ENCODE measurements at places on chromosomes 16 and 17.

DNA sequence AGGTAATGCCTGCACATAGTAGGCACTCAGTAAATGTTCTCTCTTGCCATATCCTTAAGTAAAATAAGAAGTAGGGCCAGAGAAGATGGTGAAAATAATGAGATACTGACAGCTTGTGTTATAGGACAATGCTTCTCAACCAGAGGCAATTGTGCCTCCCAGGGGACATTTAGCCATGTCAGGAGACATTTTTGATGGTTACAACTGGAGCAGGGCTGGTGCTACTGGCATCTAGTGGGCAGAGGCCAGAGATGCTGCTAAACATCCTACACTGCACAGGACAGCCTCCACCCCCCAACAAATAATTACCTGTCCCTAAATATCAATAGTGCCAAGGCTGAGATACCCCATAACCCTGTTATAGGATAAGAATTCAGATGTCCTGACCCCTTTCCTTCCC lies 1.7 kb downstream of the RAD51D start:
- DNase-seq = peak; percentile 48

GRCh38 chr17:10233161-10233560 lies 34.8 kb upstream of the GAS7 start:
- DNase-seq = no peak

DNA sequence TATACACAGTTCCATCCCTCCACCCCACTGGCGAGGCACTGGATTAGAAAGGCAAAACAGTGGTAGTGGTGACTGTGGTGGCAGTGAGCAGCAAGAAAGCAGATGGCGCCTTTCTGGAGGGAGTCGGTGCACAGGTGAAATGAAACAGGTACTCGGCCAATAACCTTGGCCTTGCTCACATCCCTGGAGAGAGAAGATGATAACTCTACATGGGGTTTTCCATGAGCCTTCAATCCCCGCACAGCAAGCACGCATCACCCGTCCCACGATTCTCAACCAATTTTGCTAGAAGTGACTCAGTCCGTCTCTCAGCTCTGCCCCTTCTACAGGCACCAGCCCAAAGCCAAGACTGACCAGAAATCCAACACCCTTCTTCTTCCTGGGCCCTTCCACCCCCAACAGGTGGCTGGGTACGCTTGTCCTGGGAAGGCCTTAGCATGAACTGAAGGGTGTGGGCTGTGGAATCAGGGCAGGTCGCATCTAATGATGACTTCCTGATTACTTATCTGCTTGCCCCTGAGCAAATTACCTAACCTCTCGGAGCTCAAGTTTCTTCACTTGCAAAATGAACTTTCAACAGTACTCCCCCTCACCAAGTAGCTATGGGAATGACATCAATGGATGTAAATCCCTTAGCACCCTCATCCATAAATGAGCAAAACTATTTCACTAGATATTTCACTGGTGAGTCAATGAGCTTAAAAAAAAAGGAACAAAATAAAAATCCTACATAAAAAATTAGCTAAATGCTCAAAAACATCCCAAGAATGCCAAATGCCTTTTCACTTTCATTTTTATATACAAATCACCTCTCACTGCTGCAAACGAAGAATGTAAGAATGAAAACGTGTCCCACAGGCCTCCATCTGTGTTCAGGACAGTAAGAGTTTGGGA lies 18.0 kb downstream of the XPO6 start:
- DNase-seq = no peak

DNA sequence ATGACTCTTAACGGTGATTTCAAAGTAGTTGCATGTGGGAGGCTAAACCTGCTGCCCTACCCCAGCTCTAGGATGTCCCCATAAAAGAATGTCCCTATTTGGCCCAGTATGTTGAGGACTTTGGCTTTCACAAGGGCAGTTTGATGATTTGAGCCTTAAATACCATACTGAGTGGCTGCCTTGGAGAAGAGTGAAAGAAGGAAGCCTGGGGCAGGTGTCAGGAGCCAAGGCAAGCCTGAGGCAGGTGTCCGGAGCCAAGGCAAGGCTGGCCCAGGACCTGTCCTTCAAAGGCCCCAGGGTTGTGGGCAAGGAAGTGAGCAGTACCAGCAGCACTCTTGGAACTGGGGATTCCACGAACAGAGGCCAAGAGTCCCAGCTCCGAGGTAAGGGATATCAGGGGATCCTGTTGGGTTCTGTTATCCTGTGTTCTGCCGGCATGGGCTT lies 18.6 kb downstream of the ST6GALNAC2 start:
- no peak for DNase-seq

DNA sequence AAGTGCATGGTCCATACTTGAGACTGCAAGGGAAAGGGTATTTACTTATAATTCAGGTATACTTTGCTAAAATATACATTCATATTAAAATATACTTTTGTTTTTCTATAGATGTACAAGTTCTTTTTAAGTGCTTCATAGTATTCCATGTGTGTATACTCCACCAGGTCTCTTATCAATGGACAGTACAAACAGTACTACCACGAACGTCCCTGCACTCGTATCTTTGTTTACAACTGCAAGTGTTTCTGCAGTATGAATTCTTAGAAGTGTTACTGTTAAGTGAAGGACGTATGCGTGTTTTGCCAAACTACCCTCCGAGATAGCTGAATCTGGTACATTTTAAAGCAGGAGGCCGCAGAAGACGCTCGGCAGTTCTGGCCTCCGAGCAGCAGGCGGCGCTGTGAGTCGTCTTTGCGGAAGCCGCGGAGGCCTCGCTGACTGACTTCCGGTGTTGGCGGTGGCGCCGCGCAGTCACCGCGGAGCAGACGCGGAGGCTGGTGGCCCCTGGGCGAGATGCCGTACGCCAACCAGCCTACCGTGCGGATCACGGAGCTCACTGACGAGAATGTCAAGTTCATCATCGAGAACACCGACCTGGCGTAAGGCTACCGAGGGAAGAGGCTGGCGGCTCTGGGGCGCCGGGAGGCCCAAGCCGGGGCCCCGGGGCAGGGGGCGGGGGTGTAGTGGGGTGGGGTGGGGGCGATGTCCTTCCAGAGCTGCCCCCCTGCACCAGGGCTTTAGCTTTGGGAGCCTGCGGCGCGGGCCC lies at the start of gene POLR2C:
Gene POLR2C, plus strand, starts transcription at position 471 of the 769 bp plus-strand sequence. Its CDS starts 46 bp downstream, at position 517.
- DNase-seq = peak; percentile 88

DNA sequence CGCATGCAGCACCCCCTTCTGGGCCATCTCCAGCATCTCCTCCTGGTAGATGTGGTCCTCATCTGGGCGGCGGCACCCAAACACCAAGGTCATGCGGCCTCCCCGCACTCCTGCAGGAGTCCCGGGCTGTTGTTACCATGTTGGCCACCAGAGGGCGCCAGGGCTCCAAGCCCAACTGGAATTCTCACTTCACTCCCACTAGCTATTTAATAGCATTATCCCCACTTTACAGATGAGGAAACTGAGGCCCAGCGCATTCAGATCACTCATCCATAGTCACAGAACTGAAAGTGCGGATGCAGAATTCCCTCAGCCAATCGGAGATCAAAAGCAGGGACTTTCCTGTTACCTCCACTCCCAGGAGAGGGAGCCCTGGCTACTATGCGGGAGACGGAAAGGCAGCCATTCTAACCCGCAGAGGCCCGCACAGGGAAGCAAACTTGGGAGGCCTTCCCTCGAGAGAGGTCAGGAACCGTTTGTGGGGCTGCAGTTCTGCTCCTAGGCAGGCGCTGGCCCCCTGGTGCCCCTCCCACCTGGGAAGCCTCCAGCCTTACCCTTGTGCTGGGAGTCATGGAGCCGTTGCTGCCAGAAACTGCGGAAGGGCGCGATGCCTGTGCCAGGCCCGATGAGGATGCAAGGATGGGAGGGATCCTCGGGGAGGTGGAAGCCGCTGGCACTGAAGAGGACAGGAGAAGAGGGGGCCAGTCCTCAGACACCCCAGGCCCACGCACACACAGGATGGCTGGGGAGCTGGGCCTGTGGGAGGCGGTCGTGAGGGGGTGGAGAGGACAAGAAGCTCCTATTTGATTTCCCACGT lies 40.1 kb downstream of the NOS2 start:
- DNase-seq = peak; percentile 35

DNA sequence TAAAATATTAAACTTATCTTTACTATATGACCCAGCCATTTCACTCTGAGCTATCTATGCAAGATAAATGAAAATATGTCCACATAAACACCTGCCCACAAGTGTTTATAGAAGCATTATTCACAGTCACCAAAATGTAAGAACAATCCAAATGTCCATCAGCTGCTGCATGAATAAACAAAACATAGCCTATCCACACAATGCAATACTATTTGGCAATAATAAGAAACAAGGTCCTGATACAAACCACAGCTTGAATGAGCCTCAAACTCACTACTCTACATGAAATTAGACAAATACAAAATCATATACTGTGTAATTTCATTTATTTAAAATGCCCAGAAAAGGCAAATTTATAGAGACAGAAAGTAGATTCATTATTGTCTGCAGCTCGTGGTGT lies 355.1 kb downstream of the CDH8 start:
- no peak for DNase-seq

GRCh38 chr17:81057079-81057730 lies 22.3 kb downstream of the BAIAP2 start:
- DNase-seq = no peak

Measured in RKO (cell line).